ENCODE measurements at places on chromosomes 2 and 18.

DNA sequence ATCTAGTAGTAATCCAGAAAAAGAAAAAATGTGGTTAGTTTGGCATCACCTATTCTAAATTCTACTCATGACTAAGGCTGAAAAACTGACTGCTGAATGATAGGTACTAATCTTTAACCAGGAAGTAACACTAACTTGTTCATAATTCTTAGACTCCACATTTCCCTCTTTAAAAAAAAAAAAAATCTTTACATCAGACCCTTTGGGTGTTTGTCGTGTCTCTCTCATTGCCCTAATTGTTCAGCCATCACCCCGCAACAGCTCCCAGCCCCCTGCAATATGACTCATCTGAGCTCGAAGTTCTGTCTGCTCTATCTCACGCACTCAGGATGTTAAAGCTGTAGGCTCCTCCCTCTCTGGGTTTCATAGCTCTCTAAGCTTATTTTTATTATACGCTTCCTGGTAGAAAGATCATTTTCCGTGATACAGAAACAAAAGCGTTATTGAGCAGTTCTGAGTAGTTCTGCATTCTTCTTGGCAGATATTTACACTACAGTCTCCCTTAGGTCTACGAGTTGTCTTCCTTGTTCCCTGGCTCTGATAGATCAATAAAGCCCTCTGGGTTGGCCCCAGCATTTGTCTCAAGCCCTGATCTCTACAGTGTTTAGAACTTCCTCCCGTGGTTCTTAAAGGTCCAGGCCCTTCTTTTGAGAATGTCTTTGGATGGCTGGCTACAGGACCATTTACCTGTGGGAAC is 95.6 kb downstream of the TNFRSF11A start:
- DNase-seq, result peak; percentile 84

DNA sequence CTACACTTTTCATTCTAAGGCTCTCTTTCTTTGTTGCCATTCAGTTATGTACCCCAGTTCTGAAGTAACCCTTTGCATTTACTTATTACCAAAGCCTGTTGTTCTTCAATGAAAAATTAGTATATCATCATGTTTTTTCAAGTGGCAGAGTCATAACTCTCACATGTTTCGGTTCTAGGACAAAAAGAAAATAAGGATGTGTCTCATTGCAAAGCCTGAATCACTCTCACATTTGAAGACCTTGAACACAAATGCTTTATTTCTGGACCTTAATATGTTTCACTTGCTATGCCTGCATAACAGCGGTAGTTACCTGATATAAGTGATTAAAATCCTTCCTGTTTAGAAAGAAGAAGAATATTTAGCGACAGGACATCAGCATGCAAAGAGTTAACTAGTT is 49.1 kb downstream of the ZEB2 start:
- peak; percentile 45 for DNase-seq

DNA sequence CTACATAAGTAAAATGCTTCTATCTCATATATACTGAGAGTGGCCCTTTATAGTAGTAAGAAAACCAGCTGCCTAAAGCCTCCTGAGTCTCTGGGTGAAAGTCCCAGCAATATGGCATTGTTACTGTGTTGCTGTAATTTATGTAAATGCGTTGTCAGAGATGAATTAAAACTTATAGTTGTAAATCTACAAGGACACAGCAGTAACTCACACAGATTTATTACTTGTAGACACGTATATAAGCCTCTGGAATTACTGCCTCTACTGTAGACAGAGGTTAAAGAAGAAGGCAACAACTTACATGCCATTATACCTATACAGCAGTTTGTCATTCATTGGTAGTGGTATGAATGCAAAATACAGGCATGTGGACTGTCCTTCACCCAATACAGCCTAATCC is 169.1 kb upstream of the BOD1L2 start:
- no peak for DNase-seq

DNA sequence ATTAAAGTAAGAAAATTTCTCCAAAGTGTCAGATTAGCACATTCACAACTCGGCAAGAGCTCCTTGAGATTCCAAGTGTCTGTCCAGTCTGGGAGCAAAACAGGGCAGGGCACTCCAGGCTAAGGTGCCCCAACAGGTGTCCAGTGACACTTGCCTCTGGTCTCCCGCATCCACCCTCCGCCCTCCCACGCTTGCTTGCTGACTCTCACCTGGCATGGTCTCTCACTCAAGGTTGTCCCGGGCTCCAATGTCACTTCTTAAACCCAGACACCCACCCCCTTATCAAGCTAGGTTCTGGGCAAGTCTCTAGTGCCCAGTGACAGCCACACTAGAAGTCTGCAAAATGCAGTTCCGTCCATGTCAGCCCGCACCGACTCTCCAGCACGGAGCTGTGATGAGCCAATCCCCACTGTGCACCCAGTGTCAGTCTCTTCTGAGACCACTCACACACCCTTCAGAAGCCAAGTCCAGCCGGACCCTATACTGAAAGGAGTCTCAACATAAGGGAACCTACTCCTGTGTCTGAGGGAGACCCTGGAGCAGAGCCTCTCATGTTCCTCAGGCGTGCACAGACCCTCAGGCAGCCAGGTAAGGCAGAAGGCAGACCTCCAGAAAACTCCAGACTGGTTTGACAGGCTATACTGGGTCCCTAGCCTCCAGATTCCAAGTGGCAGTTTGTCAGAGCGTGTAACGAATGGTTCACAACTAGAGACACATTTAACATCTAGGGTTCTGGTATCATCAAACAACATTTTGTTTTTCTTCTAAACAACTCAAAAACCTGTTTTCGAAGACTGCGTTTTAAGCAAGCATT is 45.6 kb downstream of the HDLBP start:
- DNase-seq, result no peak

GRCh38 chr2:231256494-231256893 is 58.1 kb downstream of the ARMC9 start:
- no peak for DNase-seq

Measured in iris pigment epithelial cell (primary cell).